ENCODE measurements at places on chromosomes 6 and 20. TPM values are rescaled to one million over a fixed set of nuclear protein-coding genes. Genes with fewer than 3 reads are reported as not detected.

Gene ATP6V1G2
- total RNA-seq: 4.5 TPM

DNA sequence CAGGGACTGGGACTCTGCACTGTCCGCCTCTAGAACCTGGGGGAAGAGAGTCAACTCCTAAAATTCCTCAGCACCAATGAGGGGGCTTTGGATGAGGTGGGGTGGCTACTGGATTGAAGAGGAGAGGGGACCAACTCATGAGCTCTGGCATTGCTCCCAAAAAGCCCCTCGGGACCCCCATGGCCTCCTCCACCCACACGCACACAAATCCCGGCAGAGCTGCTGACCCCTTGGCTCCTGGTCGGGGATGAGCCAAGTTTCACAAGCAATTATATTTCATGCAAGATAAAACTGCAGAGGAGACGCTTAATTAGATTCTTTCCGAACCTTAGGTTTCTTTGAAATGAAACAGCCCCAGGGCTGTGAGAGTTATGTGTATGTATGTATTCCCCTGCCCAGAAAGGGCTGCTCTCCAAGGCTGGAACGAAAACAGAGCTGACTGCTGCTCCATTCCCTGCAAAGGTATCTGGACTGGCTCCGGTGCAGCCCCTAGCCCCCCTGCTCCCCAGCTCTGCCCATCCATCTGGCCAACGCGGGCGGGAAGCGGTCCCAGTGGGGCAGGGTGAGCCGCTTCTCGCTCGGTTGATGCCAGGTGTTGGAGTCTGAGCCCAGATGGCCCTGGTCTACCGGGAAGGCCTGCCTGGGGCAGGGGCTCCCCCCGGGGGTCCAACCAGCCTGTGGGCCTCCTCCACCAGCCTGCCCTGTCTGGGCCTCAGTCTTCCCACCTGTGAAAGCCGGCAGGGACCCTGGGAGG lies 46.8 kb upstream of the STX16 start:
- no peaks in the 10 kb centered on the region for H3K4me1 ChIP-seq
- DNase-seq: no peak
- H3K36me3 ChIP-seq: no peaks in the 10 kb centered on the region
- H3K27ac ChIP-seq: no peak overlapping the region
- no peak overlapping the region for H3K4me3 ChIP-seq

Gene CD24
- total RNA-seq: 1.1 TPM

Gene PTCRA
- not detected for total RNA-seq

GRCh38 chr6:108644252-108644651 lies 83.5 kb downstream of the FOXO3 start:
- H3K4me3 ChIP-seq: no peak overlapping the region
- H3K27me3 ChIP-seq: no peaks in the 10 kb centered on the region
- H3K27ac ChIP-seq: no peak overlapping the region
- peaks cover 4% of the 10 kb centered on the region for H3K4me1 ChIP-seq

Gene KCNK16
- not detected for total RNA-seq

Gene LY86
- total RNA-seq: 5.5 TPM

GRCh38 chr6:14682812-14683211 lies 563.1 kb upstream of the JARID2 start:
- no peak for DNase-seq
- no peak overlapping the region for H3K27ac ChIP-seq
- H3K4me3 ChIP-seq: no peak overlapping the region

DNA sequence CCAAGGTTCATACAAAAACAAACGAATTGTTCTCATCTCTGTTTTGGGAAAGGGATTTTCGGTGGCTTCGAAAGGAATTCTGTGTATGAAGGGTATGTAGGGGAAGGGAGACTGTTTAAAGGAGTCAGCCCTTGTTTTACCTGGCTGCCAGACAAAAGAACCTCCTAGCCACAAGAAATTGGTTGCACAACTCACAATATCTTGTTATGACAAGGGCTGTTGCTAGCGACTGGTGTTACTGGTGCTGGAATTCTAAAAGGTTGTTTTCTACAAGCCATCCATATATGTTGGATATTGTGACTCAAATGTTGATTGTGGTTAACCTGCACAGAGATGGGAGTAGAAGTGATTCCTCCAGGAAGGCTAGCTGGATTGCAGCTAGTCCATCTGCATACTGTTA lies 34.6 kb upstream of the CITED2 start:
- H3K4me3 ChIP-seq: no peak overlapping the region
- no peaks in the 10 kb centered on the region for H3K4me1 ChIP-seq
- H3K27me3 ChIP-seq: peaks cover 2% of the 10 kb centered on the region
- no peaks in the 10 kb centered on the region for H3K36me3 ChIP-seq
